Osteoblast (primary cell): ENCODE measurements at places on chromosomes 7 and 10. TPM values are rescaled to one million over a fixed set of nuclear protein-coding genes. Genes with fewer than 3 reads are reported as not detected.
A peak's percentile ranks its signal among the peaks of the same experiment; 100 is the strongest.

The DPCD gene
- 28.9 and 36.2 TPM in 2 replicates for total RNA-seq

The UTF1 gene
- not detected in 2 replicates for total RNA-seq

The TSPAN12 gene
- 0.59 and 1.8 TPM in 2 replicates for total RNA-seq

The ZNF804B gene
- total RNA-seq = not detected in 2 replicates

The GBX1 gene
- total RNA-seq = not detected in 2 replicates

DNA sequence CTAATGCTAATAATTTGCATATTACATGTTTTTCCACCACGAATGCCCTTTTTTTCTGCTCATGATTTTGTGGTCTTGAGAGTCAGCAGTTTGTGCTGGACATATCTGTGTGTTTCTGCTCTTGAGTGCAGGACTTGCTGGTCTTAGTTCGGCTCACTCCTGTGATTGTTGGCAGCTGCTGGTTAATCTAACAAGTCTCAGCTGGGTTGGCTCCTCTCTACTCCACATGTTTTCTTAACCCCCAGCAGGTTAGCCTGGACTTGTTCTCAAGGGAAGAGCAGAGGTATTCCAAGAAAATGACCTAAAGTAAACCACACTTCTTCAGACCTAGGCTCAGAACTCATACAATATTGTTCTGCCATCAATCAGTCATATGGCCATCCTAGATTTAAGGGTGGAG, 1238.9 kb downstream of the XPNPEP1 start:
- H3K27ac ChIP-seq = no peak overlapping the region
- H3K4me1 ChIP-seq = no peaks in the 10 kb centered on the region
- no peaks in the 10 kb centered on the region for H3K27me3 ChIP-seq
- H3K4me3 ChIP-seq = no peak overlapping the region
- H3K36me3 ChIP-seq = no peaks in the 10 kb centered on the region

- H3K27me3 ChIP-seq = peaks cover 21% of the 10 kb centered on the region
- H3K27ac ChIP-seq = no peak overlapping the region
Measured at GRCh38 chr10:70481831-70482530, 3.4 kb downstream of the PALD1 start.

- no peaks in the 10 kb centered on the region for H3K36me3 ChIP-seq
- no peak overlapping the region for H3K4me3 ChIP-seq
- peak; percentile 39 for DNase-seq
- H3K27me3 ChIP-seq = no peaks in the 10 kb centered on the region
- H3K27ac ChIP-seq = no peak overlapping the region
- peaks cover 21% of the 10 kb centered on the region for H3K4me1 ChIP-seq
Measured at GRCh38 chr7:44608916-44609648, 2.7 kb downstream of the OGDH start.

GRCh38 chr7:158910254-158911053, 54.1 kb downstream of the DYNC2I1 start:
- no peak overlapping the region for H3K27ac ChIP-seq
- no peaks in the 10 kb centered on the region for H3K4me1 ChIP-seq
- H3K4me3 ChIP-seq = no peak overlapping the region
- peak; percentile 42 for DNase-seq
- H3K27me3 ChIP-seq = no peaks in the 10 kb centered on the region

GRCh38 chr7:32494946-32495297, 367 bp upstream of the AVL9 start:
- H3K27me3 ChIP-seq = no peaks in the 10 kb centered on the region
- H3K4me1 ChIP-seq = peaks cover 4% of the 10 kb centered on the region
- no peak for DNase-seq
- peak overlapping the region; percentile 97 for H3K4me3 ChIP-seq

DNA sequence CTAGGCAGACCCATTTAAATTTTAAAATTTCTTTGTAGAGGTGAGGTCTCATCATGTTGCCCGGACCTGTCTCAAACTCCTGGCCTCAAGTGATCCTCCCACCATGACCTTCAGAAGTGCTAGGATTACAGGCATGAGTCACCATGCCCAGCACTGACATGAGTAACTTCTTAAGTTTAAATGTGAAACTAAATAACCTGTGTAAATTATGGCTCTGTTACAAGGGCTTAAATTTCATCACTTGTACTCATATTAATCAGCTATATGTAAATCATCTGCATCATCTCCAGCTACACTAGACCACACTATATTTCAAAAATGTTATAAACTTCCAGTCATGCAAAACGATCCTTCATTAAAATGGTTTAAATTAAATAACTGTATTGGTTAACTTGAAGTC, 56.1 kb downstream of the ATAD1 start:
- H3K36me3 ChIP-seq = peaks cover 14% of the 10 kb centered on the region
- no peak for DNase-seq
- peaks cover 3% of the 10 kb centered on the region for H3K4me1 ChIP-seq
- H3K27ac ChIP-seq = peak overlapping the region; percentile 29
